ENCODE measurements at places on chromosomes 12 and 14.
A peak's percentile ranks its signal among the peaks of the same experiment; 100 is the strongest.

GRCh38 chr14:68682166-68683103 is 110.4 kb downstream of the ZFP36L1 start:
- DNase-seq = peak; percentile 98

- no peak for DNase-seq
These were observed 1464.1 kb upstream of the FLRT2 start for GRCh38 chr14:84065811-84066210.

DNA sequence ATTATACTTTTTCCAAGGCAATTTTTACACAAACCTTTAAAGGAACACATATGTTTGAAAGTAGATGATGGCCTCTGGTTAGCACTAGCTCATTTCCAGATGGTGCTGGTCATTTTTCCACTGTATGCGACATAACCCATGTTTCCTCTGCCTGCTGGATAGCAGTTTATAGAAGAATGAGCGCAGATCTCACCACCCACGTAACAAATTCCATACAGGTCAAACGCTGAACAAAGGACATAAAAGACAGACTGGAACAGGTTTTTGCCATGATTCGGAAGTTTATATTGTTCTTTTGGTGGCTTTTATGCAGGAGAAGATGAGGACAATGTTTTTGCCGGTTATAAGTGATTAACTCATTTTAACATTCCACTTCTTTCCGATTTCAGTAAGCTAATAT is 30.7 kb downstream of the PPP1R36 start:
- no peak for DNase-seq

GRCh38 chr14:23443411-23443812 is 8.0 kb upstream of the MYH7 start:
- DNase-seq = no peak

DNA sequence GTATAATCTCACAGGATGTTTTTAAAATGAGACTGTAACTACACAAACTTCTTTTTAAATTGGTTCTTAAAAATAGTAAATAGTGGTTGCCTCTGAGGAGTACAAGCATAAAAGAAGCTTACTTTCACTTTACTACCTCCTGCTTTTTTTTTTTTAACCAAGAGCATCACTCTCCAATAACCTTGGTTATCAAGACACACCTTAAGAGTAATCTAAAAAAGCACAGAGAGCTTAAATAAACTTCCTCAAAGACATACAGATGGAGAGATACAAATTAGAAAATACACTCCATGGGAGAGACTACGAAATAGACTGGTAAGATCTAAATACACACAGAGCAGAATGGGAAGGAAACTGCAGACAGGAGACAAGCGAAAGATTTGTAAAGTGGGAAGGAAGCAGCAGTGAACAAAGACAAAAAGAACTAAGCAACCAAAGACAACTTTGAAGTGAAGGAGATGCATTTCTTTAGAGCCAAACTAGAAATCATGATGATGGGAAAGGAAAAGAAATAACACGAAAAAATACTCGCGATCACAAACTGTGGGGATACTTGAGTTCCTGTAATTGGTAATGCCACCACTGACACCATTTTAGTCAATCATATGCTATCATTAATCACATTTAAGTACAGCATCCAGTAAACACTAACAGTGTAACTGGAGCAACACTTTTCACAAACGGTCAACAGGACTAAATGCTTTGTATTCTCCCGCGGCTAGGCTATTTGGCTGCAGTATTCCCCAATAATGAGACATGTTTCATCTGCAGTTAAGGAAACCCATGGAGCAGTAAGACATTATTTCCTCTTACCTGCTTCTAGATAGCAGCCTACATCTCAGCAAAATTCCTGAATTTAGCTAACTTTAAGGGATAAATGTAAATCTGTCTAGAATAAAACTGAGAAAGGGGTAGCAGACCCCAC is 8.2 kb downstream of the SINHCAF start:
- DNase-seq = no peak

DNA sequence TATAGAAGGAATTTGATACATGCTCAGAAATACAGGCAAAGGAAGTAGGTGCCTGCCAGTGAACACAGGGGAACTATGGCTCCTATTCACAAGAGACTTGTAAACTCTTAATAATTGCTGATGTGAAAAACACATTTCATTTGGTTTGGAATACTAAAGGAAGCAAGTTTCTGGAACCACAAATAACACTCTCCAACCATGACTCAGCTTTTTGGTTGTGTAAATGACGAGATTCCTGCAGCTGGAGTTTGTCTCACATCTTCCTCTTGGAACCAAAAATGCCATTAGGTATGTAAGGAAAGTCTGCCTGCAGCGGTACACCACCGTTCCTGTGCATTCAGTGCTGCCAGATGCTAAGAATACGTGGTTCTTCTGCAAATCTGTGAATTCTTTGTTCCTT is 4.5 kb upstream of the OR11H6 start:
- no peak for DNase-seq

GRCh38 chr12:42222724-42223123 is 15.3 kb downstream of the YAF2 start:
- DNase-seq = no peak

- no peak for DNase-seq
These were observed 923.0 kb upstream of the TMEM132C start for GRCh38 chr12:127343940-127344339.

GRCh38 chr12:127284870-127285431 is 982.0 kb upstream of the TMEM132C start:
- DNase-seq = peak; percentile 99

GRCh38 chr14:75896341-75896740 is 85.5 kb downstream of the TGFB3 start:
- no peak for DNase-seq

- peak; percentile 32 for DNase-seq
These were observed 45.5 kb downstream of the FGD4 start for GRCh38 chr12:32444895-32445294.

DNA sequence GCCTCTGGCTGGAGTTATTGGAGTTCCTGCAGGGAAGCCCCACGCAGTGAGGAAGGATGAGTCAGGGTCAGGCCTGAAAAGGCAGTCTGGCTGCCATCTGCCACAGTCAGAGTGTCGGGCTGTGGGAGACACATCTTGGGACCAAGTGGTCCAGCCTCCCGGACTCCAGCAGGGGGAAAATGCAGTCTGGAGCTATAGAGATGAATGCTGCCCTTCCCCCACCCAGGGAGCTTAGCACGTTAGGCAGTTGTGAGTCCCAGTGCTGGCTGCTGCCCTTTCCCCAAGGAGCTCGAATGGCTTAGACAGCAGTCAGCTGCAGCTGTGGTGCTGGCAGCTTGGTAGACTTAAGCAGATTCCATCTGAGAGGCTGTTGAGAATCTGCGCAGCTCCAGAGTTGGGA is 8.2 kb upstream of the NTS start:
- no peak for DNase-seq

GRCh38 chr12:109912855-109913321 is 12.8 kb downstream of the TCHP start:
- no peak for DNase-seq

DNA sequence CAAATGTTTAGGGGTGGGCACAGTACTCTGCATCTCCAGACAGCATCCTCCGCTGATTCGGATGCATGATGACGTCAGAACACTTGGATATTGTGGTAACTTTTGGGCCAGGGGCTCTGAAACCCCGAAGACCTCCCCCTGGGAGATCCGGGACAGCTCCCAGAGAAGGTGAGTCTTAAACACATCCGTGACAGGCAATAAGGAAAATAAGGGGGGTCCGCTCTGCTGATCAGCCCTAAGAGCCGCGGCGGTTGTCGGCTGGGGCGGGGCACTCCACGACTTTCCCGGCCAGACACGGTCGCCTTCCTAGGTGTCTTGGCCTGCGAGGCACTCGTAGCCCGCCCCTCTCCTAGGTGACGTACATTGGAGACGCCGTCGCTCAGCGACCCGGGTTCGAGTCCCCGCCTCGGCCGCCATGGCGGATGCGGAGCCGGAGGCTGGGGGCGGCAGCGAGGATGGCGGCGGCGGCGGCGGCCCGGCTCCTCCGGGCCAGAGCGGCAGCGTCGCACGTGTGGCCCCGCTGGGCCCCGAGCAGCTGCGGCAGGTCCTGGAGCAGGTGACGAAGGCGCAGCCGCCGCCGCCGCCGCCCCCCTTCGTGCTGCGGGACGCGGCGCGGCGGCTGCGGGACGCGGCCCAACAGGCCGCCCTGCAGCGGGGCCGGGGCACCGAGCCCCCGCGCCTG is at the start of gene ZNF839:
ZNF839 (plus strand) TSS at position 396 of the 682 bp plus-strand sequence; CDS start at position 416, 20 bp downstream.
- DNase-seq = peak; percentile 89

DNA sequence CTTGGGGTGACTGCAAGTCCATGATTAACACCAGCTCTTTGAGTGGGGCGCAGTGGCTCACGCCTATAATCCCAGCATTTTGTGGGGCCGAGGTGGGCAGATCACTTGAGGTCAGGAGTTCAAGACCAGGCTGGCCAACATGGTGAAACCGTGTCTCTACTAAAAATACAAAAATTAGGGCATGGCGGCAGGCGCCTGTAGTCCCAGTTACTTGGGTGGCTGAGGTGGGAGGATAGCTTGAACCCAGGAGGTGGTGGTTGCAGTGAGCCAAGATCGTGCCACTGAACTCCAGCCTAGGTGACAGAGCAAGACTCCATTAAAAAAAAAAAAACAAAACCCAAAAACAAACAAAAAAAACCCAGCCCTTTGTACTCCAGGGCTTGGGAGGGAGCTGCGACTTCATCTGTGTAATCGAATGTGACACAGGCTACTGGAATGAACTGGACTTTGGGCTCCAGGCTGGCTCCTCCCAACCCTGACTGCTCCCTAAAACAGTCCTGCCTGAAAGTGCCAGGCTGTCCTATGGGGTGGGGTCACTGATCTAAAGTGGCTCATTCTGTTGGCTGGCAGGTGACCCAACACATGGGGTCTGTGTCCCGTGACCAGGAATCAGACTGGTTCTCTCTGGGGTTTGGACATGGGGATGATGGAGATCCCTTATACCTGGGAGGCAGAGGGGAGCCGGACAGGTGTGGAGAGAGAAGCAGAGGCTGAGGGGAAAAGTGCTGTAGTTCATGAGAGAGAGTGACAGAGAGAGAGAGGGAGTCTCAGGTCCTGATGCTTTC is 9.3 kb upstream of the C12orf43 start:
- DNase-seq = no peak

GRCh38 chr12:47894652-47895051 is 10.1 kb downstream of the VDR start:
- no peak for DNase-seq

GRCh38 chr14:99538275-99538674 is 57.1 kb downstream of the CCNK start:
- DNase-seq = no peak

DNA sequence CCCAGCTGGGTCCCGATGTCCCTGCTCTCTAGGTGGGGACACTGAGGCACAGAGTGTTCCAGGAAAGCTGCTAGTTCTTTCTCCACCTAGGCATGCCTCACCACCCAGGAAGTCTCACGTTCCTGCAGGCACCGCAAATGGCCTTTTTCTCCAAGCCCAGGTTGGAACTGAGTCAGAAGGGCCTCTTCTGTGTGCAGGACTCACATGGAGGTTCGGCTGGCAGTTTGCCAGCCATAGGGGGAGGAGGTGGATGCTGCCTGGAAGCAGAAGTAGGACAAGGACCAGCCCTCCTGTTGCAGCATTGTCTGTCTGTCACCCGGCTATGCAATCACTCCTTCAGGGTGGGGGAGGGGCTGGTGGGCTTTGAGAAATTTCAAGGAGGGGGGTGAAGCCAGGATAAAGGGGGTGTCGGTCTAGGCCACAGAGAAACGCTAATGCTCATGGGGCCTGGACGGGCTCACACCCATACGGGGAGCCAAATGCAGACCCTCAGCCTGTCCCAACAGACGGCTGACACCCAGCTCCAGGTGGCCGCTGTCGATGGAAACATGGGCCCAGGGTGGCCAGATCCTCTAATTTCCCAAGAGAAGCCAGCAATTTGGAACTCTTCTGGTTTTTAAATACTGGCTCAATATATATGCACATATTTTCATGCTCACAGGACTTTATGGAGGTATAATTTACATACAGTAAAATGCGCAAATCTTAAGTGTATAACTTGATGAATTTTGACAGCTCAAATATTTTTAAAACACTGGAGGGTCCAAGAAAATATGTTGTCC is 120.5 kb downstream of the PHETA1 start:
- no peak for DNase-seq

DNA sequence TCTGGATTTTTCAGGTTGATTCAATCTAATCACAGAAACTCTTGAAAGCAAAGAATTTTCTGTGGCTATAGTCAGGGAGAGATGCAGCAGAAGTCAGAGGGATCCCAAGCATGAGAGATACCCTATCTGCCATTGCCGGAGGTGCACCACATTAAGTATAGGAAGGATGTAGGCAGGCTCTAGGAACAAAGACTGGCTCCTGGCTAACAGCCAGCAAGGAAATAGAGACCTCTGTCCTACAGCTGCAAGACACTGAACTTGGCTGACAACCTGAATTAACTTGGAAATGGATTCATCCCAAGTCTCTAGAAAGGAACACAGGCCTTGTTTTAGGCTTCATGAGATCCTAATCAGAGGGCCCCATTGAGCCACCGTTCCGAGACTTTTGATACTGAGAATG is 364.9 kb upstream of the FLRT2 start:
- DNase-seq = no peak

DNA sequence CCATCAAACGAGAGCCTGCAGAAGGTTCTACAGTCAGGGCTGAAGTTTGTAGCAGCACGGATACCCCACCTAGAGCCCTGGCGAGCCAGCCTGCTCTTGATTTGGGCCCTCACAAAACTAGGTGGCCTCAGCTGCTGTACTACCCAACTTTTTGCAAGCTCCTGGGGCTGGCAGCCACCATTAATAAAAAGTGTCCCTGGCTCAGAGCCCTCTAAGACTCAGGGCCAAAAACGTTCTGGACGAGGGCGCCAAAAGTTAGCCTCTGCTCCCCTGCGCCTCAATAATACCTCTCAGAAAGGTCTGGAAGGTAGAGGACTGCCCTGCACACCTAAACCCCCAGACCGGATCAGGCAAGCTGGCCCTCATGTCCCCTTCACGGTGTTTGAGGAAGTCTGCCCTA is 8.9 kb upstream of the PFDN5 start:
- DNase-seq = no peak

GRCh38 chr12:113390064-113391043 is 13.3 kb downstream of the SDS start:
- DNase-seq = no peak

GRCh38 chr14:76872796-76873432 is 46.7 kb downstream of the LRRC74A start:
- peak; percentile 15 for DNase-seq

DNA sequence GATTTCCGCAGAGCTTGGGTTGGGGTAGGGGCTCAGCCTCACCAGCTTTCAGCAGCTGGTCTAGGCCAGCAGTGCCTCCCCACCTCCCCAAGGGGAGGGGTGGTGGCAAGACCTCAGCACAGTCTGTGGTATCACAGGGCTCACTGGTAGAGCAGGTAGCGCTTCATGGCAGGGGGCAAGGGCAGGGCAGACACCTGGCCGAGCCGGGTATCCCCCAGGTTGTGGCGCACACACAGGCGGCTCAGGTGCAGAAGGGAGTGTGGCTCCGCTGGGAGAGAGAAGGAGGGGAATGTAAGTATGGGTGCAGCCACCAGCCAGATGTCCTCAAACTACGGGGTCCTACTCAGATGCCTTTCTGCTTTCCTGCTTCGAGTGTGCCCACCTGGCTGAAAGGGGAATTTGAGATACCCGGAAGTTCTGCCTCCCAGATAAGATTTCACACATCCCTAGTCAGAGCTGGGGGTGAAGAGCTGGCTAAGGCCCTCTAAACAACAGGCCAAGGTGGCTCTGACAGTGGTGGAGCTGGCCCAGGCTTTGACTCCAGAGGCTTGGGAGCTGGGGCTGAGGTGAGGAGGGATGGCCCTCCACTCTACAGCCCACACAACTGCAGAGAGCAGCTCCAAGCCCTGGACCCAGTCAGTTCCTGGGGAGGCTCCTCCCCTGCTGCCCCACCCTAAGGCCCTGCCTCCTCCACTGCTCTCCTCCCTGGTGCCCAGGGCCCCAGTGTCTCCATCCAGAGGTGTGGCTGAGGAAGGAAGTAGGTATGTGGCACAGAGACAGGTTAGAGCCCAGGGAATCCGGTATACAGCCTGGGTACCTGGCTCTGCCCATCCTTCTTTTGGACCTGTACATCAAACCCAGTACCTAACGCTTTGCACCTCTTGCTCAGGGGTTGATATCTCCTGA is 1.8 kb downstream of the SPSB2 start:
- no peak for DNase-seq

Measured in fibroblast of gingiva (primary cell).